Activated CD4-positive, CD25-positive, alpha-beta regulatory T cell (primary cell): ENCODE measurements at places on chromosomes 4 and X.

- DNase-seq = no peak
Observed at GRCh38 chrX:115058276-115058675, 40.9 kb upstream of the IL13RA2 start.

- no peak for DNase-seq
Observed at GRCh38 chr4:163194593-163194992, 27.9 kb upstream of the NAF1 start.

DNA sequence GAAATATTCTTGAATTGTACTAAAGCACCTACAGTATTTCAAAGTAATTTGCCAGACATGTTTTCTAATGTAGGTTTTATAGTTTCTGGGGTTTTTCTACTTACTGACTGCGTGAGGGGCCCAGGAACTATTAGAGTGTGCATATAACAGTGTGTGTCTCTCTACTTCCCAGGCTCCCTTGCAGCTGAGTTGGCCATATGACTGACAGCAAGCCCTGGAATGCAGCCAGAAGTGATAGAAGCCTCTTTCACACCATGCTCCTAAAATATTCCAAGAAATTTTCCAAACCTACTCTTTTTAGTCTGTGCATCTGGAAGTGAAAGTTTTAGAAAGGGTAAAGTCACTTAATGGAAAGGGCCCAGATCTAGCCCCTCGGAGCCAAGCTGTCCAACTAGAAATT lies 96.7 kb upstream of the SLC7A11 start:
- no peak for DNase-seq

DNA sequence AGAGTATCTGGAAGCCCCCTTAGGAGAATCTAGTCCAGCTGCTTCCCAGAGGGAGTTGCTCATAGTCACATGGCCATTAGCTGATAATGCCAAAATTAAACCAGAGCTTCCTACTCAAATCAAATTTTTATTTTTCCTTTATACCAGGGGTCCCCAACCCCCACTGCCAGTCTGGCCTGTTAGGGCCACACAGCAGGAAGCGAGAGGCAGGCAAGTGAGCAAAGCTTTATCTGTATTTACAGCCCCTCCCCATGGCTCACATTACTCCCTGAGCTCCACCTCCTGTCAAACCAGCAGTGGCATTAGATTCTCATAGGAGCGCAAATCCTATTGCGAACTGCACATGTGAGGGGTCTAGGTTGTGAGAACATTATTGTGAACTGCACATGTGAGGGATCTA lies 19.2 kb upstream of the TNIP3 start:
- DNase-seq = no peak

GRCh38 chr4:79408063-79408462 lies at the start of gene GK2:
TSS of gene GK2 (minus strand) at chr4:79408228. CDS start at chr4:79408200, 28 bp downstream.
- no peak for DNase-seq

DNA sequence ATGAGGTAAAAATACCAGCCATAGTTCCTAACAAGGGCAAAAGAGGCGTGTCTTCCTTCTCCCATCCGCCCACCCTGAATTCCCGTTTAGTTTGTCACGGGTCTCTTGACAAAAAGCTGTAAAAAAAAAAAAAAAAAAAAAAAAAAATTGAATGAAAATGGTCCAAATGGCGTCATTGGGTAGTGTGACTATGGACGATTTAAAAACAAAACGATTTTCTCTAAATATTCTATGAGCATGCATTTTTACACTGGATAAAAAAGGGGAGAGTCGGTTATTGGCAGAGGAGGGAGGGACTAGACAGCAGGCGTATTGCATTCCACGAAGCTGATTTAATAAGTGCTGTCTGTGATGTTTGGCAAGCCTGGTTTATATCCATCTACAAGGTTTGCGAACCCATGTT lies at the start of gene FAM133A:
Gene FAM133A (plus strand): TSS at position 338 of the 403 bp plus-strand sequence. CDS start 35,214 bp downstream, outside the sequence.
- DNase-seq = no peak

GRCh38 chr4:183532821-183533220 lies 28.0 kb downstream of the ING2 start:
- DNase-seq = no peak

- DNase-seq = no peak
Observed at GRCh38 chr4:123356921-123357320, 39.7 kb upstream of the SPRY1 start.

- no peak for DNase-seq
Observed at GRCh38 chr4:40750461-40751258, 905 bp downstream of the NSUN7 start.

GRCh38 chrX:9091258-9091657 lies 57.3 kb upstream of the FAM9B start:
- no peak for DNase-seq

- DNase-seq = no peak
Observed at GRCh38 chrX:115584696-115585095, 23.7 kb downstream of the PLS3 start.

DNA sequence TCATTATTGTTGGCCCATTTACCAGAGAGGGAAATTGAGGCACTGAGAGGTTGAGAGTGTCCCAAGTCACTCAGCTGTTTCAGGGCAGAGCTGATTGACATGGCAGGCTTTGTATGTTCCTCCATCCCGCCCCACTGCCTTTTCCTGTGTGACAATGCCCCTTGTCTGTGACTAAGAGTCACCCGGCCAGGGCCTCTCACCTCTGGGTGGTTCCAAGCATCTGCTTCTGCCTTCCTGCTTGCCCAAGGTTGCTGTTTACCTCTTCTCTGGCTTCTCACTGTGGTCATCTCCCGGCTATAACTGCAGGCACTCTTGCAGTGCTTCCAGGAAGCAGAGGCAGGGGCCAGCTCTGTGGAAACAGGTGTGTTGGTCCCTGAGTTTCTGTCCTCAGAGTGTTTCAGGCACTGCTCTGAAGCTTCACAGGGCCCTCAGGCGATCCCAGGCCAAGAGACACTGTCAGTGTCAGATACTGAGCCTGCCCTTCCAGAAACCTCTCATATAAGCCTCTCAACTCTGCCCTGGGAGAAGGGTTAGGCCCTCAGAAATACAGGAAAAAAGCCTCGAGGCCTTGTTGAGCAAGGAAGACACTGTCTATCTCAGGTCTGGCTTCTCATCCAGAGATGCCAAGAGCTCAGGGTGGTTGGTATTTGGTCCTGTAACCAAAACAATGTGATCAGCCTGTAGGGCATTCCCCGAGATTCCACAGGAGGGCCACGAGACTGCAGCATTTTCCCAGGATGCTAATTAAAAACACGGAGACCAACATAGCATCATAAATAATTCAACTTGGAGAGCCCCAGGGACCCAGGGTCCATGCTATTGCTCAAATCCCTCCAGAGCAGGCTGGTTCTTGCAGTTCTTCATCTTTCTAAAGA lies 42.0 kb upstream of the PROM1 start:
- no peak for DNase-seq

DNA sequence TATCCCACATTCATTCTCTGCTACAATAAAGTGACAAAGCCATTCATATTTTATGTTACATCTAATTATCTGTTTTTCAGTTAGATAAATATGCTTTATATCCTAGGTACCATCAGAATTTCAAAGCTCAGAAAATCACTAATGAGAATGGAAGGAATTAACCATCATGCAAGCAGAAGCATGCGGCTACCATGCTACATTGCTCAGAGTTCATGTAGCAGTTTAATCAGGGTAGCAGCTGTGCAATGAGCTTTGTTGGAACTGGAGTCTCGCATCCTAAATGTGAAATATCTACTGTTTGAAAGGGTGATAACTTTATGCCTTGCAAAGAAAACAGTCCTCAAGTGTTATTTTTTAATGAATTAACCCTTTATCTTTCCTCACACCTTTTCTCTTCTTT lies 77.5 kb downstream of the SNCA start:
- DNase-seq = no peak

DNA sequence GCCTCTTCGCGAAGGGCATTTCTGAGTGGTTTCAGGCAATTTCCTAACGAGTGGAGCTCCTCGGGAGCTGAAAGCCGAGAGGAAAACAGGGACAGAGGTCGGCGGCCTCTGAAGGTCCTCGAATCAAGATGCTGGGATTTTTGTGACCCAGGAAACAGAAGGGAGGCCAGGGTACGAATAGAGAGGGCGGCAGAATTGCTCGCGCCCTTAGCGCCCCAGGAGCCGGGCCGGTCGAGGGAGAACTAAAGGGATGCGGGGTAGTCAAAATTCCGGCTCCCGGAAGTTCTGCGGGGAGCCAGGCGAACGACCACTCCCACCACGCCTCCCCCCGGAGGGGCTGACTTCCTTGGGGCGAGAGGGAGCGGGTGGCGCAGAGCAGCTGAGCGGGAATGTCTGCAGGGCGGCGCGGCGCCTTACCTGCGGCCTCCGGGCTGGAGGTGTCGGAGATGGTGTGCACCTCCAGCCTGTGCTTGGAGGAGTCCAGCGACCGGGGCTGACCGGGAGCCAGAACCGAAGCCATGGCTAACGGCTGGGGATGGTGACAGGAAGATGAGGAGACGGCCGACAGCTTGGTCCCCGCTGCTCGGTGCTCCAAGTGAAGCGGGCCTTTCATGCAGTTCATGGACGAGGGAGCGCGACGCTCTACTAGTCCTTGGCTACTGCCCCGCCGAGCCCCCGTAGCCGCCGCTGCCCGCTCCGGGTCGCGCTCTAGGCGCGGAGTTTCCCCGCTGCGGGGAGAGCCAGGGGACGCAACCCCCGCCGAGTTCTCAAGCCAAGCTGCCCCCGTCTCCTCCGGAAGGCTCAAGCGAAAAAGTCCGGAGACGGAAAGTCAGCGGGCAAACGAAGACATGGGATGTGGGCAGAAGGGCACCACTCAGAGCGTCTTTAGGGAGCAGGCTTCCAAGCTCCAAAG lies 782 bp downstream of the PITX2 start:
- DNase-seq = no peak

GRCh38 chr4:10635091-10635490 lies 49.5 kb downstream of the CLNK start:
- no peak for DNase-seq

DNA sequence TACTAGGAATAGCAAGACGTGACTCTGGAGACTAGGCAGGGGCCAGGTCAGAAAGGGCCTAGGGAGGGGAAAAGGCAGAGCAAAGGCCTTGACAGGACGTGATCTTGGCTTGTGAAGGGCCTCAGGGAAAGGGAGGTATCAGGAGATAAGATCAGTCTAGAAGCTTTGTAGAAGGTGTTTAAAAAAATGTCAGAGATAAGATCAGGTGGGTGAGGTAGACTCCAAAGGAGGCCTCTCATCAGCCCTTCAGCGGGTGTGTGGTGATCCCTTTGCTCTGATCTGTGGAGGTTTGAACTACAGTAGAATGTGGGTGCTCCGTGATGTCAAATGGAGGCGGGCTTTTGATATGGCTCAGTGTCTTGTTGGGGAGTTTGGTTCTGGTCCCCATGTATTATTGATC lies 78.8 kb upstream of the PRPS1 start:
- no peak for DNase-seq

GRCh38 chr4:12447451-12447850 lies 1018.8 kb upstream of the HS3ST1 start:
- DNase-seq = no peak

DNA sequence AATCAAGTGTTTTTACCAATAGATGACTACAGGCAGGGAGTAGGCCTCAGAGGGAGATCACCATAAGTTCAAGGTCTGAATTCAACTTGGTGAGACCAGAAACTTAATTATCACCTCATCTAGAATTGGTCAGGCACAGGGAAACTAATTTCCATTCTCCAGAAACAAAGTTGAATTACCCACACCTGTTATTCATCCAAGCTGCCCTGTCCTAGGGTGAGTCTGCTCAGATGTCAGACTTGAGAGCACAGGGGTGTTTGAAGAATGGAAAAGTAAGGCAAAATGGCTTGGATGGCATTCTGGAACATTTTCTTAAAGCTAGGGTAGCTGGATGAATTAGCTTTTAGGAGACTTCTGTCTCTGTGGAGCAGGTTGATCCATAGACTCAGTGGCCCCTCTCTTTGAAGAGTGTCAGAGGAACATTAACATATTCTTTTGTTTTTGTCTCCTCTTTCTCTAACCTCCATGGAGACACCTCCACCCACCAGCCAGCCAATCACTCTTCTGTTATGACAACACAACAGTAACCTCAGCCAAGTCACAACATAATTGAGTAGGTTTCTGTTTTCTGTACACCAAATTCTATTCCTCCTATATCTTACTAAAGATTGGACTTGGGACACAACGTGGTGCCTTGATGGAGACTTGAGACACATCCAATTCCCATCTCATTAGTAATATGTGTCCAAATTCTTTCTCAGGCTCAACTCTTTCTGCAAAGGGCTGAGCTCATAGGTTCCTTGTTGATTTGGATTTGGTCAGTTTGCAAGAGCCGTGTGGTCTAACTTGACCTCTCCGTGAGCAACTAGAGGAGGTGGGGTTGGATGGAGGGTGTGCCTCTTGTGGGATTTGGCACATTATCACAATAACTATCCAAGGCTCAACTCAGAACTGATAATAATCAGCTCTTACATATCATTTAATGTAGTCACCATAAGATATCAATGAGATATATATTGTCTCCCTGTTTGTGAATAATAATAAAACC lies 45.1 kb downstream of the VSIG4 start:
- DNase-seq = no peak

GRCh38 chrX:97016106-97016505 lies 132.4 kb downstream of the RPA4 start:
- no peak for DNase-seq

DNA sequence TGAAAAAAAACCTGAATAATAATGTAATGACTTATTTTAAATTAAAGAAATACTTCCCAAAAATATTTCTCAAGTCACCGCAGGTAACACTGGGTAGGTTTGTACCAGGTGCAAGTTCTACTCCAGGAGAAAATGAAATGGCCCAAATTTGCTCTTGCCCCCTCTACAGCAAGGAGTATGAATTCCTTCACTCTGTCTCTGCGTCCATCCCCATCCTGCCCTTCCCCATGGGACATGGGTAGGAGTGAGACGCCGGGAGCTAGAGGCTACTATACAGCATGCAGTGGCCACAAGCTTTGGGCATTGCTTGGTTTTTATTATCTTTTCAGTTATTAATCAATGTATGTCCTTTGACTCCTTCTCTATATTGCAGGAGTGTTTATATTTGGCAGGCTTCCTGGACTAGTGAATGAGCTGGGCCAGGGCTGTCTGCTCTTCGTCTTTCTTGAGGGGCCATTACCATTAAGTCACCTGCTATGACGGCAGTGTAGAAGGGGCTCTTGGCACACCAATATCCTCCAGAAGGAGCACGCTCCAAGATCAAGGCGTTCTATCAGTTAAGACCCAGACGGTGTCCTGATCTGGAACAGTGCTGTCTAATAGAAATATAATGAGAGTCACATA lies 149.6 kb downstream of the ENPP6 start:
- DNase-seq = no peak

- no peak for DNase-seq
Observed at GRCh38 chrX:19867411-19867732, 20.0 kb downstream of the SH3KBP1 start.

DNA sequence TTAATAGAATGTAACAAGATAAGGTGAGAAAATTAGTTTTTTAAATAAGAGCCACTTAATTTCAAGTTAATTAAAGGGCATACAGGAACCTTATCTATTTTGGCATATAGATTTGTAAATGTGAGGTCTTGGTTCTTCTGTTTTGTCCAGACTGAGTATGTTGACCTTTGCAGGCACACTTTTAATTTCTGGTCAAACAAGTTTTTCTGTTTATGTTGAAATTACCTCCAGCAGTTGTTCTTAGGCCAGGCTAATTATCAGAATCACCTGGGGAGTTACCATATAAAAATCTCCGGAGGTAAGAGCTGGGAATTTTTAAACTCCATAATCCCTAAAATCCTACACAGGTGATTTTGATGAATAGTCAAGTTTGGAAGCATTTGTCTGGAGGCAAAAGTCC lies 227.4 kb upstream of the ANKRD50 start:
- DNase-seq = no peak

GRCh38 chr4:113908829-113909228 lies 70.6 kb downstream of the ARSJ start:
- DNase-seq = no peak

- no peak for DNase-seq
Observed at GRCh38 chr4:24117975-24118374, 228.1 kb upstream of the PPARGC1A start.

GRCh38 chrX:11190745-11191510 lies 79.8 kb downstream of the HCCS start:
- no peak for DNase-seq

GRCh38 chr4:184329659-184330400 lies 112.2 kb upstream of the ENPP6 start:
- DNase-seq = no peak
